ENCODE measurements at places on chromosomes 3 and 15.

DNA sequence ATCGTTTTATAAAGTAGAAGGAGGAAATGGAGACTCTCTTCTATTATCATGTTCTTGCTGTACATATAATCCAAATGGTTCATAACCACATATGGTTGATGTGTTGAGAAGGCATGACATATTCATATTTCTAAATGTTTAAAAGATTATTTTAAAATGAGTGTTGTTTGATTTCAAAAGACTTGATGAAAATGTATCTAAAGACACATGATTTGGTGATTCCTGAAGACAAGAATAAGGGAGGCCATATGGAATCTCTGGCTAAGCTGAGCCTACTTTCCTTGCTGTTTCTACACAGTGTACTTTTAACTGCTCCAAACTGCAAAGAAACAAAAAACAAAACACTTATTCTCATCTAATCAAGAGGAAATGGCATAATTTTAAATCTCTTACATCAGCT lies 23.0 kb upstream of the GYG1 start:
- no peak for DNase-seq

DNA sequence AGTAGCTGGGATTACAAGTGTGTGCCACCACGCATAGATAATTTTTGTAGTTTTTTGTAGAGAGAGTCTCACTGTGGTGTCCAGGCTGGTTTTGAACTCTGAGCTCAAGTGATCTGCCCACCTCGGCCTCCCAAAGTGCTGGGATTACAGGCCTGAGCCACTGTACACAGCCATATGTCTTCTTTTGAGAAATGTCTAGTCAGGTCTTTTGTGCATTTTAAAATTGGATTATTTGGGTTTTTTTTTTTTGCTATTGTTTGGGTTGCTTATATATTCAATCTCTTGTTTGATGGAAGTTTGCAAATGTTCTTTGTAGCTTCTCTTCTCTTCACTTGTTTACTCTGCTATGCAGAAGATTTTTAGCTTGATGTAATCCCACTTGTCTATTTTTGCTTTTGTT lies 6.2 kb upstream of the ARPP19 start:
- DNase-seq, result no peak

DNA sequence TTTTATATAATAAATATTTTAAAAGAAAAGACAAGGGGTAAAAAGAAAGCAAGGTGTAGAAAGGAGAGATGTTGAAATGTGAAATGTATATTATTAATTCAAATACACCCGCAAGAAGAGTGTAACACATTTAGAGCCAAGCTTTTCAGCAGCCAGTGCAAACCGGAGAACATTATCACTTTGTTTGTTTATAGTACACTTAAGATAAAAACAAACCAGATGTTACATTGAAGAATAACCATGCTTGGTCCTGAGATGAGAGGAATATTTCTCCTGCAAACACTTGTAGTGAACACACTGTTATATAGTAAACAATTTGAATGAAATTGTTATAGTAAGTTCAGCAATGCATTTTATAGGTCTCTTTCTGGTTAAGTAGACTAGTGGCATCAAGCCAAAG lies 1441.5 kb downstream of the OTOL1 start:
- no peak for DNase-seq

DNA sequence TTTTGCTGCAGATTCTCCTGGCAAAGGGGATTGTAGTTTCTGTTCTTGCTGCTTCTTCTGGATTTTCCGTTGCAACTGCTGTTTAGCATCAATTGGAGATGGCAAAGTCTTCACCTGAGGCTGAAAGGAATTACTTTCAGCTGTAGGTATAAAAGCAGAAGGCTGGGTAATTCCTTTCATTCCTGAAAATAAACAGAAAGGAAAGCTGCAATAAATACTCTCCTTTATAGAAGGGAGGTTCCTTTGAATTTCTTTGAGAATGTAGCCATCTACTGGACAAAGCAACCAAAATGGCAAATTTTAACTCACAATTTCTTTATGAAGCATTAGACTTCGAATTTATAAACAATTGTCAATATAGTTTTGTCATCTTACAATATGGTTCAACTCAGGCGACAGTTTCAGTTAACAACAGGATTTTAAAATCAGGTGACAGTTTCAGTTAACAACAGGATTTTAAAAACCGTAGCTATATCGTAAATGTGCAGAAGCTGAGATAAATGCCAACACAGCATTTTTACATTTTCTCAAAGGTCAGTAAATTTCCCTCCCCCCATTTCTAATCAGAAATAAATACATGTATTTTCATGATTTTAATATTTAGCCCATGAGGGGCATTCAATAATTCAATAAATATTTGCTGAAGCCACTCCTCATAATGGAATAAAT lies 104.9 kb upstream of the NEDD4 start:
- DNase-seq, result no peak

- DNase-seq, result no peak
Observed at GRCh38 chr15:99550077-99550476, 15.7 kb upstream of the MEF2A start.

- peak; percentile 46 for DNase-seq
Observed at GRCh38 chr15:70101459-70102113, 3.9 kb upstream of the TLE3 start.

- DNase-seq, result no peak
Observed at GRCh38 chr3:150703299-150703755, 393 bp downstream of the ERICH6 start.

- no peak for DNase-seq
Observed at GRCh38 chr3:49172551-49173041, 1.2 kb downstream of the KLHDC8B start.

DNA sequence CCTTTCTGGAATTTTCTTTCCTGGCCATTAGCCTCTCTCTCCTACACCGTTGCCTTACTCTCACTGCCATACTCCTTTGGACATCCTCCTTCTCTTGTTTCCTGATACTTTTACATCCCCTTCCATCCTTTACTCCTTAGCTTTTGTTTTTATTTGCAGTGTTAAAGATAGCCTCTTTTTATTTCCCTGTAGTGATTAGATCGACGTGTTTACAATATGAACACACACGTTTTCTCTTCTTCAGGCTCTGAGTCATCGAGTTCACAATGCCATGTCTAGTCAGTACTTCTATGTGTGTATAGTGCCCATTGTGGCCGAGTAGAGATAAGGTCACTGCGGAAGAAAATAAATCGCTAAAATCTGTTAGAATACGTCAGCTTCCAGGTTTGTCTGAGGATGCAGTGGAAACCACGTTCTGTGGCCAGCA lies 208.5 kb downstream of the LPP start:
- DNase-seq, result peak; percentile 9

- no peak for DNase-seq
Observed at GRCh38 chr3:188510366-188510765, 356.4 kb downstream of the LPP start.

- DNase-seq, result no peak
Observed at GRCh38 chr3:14243782-14244181, 65.2 kb downstream of the LSM3 start.

DNA sequence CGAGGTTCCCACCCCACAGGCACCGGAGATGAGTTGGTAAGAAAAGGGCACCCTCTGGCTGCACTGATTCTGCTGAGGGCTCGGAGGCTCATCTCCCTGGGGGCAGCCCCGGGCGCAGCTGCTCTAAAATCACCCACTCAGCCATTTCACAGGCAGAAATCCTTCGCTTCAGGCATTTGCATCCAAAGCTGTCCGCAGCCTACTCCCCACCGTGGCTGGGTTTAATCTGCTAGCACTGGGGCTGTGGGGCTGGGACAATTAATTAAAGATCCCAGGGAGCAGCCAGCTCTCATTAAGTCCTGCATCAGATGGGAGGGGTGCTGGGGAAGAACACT lies 104.3 kb upstream of the PRR20G start:
- no peak for DNase-seq

GRCh38 chr15:28020644-28021043 lies 78.5 kb downstream of the OCA2 start:
- DNase-seq, result no peak

GRCh38 chr3:133329626-133330025 lies 70.2 kb upstream of the BFSP2 start:
- DNase-seq, result no peak

DNA sequence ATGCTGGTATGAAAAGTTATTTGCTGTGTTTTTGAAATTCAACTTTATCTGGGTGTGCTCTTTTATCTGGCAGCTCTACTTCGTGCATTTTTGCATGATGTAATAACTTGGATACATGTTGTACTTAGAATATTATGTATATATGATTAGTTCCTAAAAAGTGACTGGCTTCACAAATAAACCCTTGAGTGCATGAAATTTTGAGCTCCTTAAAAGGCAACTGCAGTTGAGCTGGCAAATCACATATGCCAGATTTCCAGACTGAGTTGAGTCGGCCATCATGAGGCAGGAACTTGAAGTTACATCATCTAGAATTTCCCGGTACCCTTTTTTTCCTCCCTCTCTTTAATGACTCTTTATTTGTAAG lies 162.5 kb downstream of the FNDC3B start:
- no peak for DNase-seq

DNA sequence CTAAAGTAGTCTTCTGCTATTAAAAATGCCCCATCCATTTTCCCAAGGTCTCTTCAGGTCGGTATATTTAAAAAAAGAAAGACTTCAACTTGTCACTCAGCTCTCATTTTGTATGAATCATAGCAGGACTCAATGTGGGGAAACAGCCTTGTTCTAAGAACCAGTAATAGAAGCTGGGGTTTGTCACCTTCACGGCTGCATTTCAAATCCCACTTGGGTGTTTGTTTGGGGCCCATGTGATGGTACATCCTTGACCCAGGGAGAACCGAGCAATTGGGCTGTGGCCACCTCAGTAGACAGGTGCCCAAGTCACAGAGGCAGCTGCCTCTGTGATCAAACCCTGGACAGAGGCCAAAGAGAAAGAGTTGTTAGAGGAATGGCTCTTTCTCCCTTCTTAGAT lies 70.3 kb upstream of the ARL8B start:
- DNase-seq, result no peak

DNA sequence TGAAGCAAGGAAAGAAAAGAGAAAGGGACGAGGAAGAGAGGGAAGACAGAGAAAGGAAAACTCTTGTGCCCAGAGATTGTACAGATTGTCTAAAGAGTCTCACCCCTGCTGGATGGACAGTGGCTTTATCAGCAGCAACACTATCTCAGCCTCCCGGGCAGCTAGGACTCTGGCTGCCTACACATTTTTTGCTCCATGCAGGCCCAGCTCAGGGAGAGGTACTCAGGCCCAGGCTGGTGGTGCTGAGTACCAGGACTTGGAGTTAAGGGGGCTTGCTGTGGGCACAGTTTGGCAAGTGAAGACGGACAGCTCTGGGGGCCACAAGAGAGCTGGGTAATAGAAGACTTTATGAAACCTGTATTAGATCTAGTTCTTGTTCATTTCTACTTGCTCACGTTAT lies 19.1 kb upstream of the RHCG start:
- DNase-seq, result no peak

- DNase-seq, result no peak
Observed at GRCh38 chr3:160331127-160331937, 67.7 kb downstream of the IFT80 start.

DNA sequence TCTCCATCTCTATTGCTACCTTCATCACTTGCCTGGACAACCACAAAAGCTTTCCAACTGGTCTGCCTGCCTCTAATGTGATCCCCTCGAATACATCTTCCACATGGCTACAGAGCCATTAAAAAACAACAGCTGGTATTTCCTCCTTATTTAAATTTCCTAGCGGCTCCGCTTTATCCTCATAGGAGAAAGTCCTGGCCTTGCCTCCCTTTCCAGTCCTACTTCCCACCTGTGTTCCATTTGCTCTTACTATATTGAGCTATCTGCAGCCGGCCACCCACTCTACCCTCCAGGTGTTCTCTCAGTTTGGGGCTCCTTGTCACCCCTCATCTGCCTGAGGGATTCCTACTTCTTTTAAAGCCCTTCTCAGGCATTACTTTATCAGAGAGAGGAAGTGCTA lies 49.7 kb upstream of the TSPAN3 start:
- DNase-seq, result no peak

GRCh38 chr3:138692152-138692551 lies 83.6 kb downstream of the FAIM start:
- no peak for DNase-seq

DNA sequence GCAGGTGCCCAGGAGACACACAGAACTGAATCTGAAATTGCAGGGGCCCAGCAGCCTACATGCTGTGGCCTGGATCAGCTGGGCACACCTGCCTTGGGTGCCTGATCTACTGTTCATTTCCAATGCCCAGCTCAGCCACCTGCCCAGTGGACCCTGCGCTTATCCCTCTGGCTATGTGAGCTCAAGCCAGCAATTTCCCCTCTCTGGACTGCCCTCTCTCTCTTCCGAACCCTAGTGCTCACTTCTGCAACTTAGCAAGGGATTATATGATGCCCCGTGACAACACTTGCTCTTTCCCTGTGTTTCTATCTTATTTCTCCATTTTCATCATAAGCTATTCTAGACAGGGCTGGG lies 276.0 kb downstream of the UACA start:
- DNase-seq, result no peak

DNA sequence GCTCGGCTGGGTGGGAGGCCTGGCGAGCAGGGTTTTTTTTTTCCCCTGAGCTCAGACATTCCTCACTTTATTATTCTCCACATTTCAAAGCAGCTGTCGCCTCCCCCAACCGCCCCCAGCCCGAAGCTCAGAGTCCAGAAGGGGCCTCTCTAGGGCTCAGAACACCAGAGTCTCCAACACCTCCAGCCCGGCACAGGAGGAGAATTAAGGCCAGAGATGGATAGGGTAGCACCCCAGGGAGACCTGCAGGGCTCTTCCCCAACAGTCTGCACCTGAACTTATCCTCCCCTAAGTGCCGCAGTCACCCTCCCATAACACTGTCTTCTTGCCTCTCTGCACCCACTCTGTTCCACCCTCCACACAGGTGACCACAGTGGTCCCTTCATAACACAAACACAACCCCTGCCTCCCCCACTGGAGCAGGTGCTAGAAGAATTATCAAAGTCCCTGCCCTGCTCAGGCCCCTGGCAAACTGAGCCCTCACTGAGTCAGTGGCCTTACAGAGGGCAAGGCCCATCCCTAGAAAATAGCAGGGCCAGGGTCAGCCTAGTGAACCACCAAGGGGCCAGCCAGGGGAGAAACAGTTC lies 14.1 kb downstream of the MYL3 start:
- no peak for DNase-seq

DNA sequence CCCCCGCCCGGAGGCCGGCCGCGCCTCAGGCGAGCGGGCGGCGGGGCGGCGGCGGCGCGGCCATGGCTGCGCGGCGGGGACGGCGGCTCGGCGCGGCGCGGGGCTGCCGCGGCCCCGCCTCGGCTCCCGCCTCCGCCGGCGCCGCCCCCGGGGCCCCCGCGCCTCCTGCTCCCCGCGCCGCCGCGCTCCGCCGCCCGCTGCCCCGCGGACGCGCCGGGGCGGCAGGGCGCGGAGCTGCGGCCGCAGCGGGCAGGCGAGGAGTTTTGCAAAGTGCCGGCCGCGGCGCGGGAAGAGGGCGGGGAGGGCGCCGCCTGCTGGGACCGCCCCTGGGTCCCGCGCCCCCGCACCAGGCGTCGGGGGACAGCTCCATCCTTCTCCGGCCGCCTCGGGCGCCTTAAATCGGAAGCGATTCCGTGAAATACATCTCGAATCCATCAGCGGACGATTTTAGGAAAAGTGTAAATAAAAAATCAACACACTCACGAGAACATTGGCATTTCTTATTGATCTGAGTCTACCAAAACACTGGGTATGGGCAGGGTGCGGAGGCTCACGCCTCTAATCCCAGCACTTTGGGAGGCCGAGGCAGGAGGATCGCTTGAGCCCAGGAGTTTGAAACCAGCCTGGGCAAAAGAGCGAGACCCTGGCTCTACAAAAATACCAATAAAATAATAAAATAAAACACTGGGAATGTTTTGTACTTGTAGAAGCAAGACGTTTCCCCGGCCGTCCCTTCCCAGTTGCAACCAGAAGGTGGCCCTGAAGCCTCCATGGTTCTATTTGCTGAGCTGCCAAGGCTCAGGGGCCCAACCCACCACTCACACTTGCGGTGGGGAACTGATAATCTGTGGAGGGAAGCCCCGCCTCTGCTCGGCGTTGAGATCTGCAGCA lies 136.9 kb downstream of the NUP210 start:
- DNase-seq, result peak; percentile 14

- DNase-seq, result no peak
Observed at GRCh38 chr15:82928711-82929110, 23.8 kb downstream of the HOMER2 start.
